SHP77 treated with DMSO at 0.1 percent for 48 hours (cell line): ENCODE measurements at places on chromosomes 2 and 18.

- DNase-seq = no peak
Measured at GRCh38 chr18:13136056-13136903, 82.3 kb upstream of the LDLRAD4 start.

- no peak for DNase-seq
Measured at GRCh38 chr2:109613081-109613921, 465 bp downstream of the SEPTIN10 start.

DNA sequence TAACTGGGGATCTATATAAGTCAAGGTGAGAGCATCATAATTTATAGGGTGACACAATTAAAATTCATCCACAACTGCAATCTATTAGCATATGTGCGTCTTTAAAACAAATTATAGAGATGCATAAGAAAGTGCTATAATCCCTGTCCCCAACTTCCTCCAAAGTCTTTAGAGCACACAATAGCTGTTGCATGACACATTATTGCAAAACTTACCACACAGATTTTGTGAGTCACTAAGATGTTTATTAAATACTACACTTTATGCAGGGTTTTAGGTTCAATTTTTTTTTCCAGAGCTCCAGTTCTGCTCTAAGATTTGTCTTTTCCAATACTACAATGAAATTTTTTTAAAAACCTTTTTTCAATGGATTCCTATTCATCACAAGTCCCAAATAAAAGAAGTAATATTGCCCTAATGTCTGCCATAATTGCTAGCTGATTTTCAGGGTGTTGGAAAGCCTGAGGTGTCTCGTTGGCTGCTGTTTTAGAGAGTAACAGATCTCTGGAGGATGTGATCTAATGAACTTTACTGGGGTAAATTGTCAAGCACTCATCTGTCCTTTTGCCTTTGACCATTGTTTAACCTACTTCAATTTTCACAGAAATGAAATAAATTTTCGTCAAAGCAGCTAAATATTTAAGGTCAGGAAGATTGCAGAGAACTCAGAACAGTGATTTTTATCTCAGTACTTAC, 250.5 kb upstream of the NETO1 start:
- no peak for DNase-seq

DNA sequence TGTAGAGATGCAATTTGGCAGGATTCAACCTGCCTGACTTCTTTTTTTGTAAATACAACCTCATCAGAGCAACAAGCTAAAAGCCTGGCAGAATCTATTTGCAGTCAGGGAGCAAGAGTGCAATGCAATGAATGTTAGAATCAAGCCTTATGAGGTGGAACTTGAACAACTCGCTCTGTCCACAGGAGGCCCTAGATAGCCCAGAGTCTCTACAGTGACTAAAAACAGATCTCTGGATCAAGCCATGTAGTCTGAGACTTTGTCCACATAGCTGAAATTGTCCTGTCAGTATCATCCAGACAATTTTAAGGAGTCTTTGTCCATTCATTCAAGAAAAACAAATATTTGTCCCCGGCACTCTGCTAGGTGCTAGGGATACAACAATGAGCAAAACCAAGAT, 32.0 kb upstream of the CDK5R2 start:
- DNase-seq = no peak

DNA sequence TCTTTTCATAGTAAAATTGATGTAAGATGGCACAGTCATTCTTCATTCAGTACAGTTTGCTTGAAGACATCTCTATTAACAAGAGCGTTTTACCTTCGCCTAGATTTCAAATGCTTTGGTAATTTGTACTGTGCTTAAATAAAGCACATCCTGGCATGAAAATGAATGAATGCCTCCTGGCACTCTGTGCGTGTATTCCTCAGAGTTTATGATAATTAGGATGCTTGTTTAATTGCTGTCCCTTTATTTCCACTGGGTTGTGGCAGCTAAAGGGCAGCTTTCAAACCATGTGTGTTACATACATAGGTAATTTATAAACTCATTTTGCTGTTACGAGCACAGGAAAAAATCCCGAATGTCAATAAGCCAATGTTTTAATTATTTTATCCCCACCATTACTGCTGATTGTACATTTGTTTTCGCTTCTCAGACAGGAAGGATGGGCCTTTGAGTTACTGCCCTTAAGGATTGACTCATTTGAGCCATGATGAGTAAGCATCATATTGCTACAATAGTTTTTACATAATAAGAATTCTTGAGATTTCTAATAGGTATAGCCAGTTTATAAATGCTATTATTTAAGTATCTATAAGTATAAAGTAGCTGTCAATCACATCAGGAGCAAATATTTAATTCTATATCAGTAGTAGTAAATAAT, 516.5 kb downstream of the XIRP2 start:
- DNase-seq = no peak

DNA sequence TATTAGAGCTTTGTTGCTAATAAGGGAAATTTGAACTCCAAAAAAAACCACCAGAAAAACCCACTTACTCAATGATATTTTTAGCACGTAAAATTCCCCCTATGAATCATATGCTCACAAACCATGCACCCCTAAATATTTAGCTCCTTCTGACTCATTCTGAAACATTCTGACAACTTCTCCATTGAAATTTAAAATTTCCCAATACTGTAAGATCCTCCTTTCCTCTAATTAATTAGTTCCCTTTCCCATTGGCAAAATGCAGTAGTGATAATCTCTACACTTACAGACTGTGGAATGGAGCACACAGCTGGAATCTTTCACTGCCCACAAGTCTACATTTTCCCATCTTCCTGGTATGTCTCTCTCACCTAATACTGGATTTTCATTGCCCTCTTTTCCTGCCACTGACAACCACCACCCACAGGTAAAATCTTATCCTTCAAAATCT, 215.8 kb upstream of the ACVR2A start:
- DNase-seq = no peak

DNA sequence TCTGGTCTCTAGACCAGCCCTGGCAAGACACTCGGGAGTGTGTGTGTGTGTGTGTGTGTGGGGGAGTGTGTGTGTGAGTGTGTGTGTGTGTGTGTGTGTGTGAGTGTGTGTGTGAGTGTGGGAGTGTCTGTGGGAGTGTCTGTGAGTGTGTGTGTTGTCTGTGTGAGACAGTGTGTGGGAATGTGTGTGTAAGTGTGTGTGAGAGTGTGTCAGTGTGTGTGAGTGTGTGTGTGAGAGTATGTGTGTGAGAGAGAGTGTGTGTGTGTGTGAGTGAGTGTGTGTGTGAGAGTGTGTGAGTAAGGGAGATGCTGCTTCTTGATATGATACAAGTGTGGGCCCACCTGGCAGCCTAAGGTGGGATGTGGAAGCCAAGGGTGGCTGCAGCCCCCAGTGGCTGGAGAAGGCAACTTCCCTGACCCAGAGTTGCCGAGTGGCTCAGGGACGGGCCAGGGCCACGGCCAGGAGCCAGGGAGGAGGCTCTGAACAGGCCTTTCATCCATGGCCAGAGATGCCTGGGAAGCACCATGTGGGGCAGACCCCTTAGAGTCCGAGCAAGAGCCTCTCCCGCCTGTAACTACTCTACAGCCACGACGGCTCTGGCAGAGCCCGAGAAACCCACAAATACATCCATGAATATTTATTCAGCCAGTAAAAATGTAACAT, 159.3 kb upstream of the MYCN start:
- DNase-seq = no peak

DNA sequence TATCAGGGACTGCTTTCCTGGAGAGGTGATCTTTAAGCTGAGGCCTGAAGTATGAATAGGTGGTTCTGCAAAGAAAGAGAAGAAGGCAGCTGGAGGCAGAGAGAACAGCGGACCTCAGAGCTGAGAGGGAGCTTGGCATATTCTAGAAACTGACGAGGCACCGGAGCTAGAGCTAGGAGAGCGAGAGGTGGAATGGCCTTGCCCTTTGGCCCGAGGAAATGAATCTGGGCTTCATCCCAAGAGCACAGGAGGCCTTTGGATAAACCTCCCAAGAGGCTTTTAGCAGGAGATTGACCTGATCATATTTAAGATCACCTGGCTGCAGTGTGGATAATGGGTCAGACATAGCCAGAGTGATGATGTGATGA, 7.9 kb downstream of the DYSF start:
- no peak for DNase-seq

- no peak for DNase-seq
Measured at GRCh38 chr2:14567561-14567960, 65.0 kb upstream of the LRATD1 start.

DNA sequence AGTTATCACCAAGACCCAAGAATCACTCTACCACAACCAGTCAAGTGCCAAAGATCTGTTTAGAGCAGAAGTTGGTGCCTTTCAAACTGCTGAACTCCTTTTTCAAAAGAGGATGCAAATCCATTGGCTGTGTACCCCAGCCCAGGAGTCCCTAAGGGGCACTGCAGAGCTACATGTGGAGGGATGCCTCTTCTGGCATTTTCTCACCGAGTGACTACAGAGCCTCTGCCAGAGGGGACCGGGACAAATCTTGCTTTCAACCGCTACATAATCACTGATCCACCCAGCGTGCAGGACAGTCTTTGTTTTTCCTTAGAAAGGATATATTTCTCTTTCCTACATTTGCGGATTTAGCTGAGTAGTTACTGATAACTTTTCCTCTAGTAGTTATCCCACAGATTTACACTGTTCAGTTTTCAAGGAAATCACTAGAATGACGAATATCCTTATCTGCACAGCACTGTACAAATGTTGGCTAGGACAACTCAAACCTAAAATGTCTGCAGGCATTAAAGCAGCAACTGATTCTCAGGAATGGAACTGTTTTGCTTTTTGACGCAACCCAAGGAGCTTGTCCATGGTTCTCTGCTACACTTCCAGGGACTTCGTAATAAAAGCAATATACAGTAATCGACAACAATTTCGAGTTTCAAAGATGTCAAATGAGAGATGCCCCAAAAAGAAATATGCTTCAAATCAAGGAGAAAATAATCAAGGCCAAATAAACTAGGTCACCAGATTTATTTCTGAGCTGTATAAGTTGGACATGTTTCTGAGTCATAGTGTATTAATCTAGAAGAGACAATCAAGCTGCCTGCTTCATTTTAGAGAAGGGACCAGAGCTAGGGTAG, 24.1 kb downstream of the EPB41L3 start:
- DNase-seq = no peak

DNA sequence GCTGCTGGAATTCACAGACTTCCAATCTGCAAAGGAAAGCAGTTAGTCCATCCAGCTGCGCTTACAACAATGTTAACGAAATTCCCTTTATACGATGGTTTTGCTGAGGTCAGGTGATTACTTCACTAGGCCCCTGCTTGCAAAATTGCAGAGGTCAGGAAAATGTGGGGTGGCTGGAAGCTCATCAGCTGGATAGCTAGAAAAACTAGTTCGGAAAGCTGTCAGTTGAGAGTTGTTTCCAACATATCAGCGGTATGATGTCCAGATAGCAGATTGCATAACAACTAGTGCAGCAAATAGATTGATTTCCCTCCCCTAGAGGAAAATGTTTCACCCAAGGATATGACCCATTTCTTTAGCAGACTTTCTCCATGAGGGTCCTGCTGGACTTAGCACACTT, 2021.1 kb upstream of the CELF4 start:
- no peak for DNase-seq

GRCh38 chr2:237074211-237074993, 11.3 kb upstream of the COPS8 start:
- no peak for DNase-seq

DNA sequence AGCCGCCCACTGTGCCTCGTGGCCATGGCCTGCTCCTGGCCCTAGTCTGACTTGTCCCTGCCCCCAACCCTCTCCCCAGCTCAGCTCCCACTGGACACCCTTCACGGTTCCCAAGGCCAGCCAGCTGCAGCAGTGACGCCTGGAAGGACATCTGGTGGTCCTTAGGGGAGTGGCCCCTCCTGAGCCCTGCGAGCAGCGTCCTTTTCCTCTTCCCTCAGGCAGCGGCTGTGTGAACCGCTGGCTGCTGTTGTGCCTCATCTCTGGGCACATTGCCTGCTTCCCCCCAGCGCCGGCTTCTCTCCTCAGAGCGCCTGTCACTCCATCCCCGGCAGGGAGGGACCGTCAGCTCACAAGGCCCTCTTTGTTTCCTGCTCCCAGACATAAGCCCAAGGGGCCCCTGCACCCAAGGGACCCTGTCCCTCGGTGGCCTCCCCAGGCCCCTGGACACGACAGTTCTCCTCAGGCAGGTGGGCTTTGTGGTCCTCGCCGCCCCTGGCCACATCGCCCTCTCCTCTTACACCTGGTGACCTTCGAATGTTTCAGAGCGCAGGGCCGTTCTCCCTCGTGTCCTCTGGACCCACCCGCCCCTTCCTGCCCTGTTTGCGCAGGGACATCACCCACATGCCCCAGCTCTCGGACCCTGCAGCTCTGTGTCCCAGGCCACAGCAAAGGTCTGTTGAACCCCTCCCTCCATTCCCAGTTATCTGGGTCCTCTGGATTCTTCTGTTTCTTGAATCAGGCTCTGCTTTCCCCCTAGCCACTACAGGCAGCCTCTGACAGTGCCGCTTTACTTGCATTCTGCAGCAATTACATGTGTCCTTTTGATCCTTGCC, 35.8 kb downstream of the ANO7 start:
- no peak for DNase-seq

DNA sequence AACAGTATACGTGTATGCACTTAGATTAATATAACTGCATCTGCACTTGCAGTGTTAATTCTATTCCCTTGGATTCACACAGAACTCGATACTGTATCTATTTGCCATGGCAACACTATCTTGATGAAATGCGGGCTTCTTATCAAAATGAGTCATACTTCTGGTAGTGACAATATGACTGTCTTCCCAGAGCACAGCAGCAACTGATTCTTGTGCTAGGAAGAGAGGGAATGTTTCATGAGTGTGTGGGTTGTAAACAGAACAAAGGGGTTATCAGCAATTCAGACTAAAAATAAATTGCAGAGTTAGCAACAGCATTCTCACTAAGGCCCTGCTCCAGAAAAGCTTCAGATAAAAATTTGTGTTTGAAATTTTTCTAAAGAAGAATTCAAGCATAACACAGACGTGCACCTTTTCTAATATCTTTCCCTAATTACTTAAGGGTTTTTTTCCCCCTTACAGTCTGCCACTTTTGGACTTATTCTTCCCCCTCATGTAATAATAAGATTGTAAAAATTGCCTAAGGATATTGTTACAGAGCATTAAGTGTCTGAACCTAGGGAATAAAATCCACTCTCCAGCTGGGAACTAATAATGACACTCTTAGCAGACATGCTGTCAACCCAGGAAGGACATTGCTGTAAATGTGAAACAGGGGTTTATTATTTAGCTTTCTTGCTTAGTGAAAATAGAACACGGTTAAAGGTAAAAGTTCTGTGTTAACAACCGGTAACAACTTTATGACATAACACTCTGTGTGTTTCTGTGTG, 99.9 kb upstream of the SLC38A11 start:
- DNase-seq = no peak

- no peak for DNase-seq
Measured at GRCh38 chr18:5546660-5547059, 2.9 kb upstream of the EPB41L3 start.

DNA sequence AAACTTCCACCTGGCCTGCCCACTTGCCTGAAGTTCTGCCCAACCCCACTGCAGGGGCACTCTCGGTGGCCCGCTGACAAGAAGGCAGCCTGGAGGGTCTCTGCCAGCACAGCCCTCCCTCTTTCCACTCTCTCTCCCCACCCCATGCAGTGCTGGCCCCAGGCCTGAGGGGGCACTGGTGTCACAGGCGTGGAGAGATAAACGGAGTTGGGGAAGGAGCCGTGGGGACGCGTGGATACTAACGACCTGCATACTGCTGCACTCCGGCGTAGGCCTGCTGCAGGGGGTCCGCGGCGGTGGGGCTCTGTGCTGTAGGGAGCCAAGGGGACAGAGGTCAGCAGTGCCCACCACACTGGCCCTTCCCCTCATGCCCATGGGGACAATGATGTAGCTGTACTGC, 299.3 kb downstream of the CELF4 start:
- no peak for DNase-seq
